ENCODE measurements at places on chromosomes 12 and 14.

DNA sequence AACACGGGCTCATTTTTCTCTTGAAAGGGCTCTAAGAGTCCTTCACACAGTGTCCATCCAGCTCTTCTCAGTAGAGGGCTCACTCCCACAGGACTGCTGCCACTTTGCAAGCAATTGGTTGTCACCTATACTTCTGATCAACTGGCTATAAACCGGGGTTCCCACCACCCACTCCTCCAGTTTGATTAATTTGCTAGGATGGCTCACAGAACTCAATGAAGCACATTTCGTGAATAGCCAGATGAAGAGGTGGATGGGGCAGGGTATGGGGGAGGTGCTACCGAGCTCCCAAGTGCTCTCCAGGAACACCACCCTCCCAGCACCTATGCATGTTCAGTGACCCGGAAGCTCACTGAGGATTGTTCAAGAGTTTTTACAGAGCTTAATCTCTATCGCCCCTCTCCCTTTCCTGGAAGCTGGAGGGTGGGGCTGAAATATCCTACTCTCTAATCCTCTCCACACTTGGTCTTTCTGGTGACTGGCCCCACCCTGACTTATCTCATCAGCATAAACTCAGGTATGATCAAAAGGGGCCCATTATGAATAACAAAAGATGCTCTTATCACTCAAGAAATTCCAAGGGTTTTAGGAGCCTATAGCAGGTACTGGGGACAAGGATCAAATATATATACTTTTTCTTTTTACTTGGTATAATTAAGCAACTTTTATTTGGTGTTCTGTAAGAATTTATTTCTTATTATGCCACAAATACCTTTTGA is 13.9 kb upstream of the EGLN3 start:
- no peak for DNase-seq

DNA sequence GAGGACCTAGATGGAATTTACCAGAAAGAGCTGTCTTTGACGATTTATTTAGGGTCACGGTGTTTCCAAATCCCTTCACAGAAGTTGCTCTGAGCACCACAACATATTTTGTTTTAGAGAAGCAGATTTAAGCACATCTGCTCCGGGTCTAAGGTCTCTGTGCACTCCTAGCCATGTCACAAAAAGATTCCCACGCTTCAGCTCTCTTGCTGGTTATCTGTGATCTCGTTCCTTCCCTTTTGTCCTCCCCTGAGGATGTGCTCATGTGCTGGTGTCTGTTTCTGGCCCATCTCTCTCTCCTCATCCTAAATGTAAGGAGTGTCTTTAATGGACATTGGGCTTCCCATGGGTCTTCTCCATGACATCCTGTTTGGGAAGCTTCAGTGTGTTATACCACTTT is 53.7 kb upstream of the GNPNAT1 start:
- DNase-seq = no peak

DNA sequence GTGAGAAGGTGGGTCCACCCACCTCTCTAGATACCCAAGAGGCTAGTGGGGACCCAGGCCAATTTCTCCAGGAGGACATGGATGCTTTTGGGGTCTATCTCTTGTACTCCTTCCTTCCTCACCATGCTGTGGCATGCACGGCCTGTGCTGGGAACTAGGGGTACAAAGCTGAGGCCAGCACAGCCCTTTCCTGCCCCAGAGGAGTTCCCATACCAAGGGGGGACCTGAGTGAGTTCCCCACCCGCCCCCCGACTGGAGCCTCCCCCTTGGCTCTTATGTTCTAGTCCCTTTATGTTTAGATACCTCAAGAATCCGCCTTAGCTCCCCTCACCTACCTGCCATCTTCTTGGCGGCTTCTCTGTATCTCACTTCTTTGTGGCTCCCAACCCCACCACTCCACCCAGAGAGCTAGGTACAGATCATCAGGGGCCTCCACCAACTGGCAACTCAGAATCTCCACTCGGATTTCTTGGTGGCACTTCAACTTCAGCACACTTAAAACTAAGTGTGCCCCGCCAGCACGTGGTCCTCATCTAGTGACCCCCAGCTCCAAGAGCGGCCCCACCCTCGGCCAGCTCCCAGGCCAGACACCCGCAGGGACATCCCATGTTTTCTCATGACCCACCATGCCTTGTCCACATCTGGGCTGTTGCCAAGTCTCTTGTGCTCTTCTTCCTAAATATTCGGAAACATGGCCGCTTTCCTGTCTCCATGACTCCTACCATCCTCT is 115.2 kb upstream of the RTL1 start:
- DNase-seq = no peak

DNA sequence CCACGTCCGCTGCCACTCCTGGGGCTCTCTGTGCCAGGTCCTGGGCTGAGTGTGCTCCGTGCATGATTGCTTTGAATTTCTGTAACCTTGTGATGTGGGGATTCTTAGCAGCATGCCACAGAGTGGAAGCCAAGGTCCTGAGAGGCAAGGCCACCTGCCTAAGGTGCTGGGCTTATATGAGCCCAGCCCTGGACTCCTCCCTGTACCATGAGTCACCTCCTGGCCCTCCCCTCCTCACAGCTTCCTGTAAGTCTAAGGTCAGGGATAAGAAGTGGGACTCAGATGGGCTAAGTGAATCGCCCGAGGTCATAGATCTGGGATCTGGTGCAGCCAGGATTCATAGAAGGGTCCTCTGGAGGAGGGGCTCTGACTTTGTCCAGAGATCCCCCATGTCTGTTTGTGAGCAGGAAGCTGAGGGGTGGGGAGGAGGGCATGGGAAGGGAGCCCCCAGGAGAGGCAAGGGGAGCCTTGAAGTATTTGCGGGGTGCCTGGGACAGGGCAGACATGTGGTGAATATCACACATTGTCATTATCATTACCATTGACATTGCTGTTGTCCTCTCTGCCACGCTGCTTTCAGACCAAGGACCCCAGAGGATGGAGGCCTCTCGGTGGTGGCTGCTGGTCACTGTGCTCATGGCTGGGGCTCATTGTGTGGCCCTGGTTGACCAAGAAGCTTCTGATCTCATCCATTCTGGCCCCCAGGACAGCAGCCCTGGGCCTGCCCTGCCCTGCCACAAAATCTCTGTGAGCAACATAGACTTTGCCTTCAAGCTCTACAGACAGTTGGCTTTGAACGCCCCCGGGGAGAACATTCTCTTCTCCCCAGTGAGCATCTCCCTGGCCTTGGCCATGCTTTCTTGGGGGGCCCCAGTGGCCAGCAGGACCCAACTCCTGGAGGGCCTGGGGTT is 28.8 kb downstream of the SERPINA3 start:
- DNase-seq = no peak

- no peak for DNase-seq
These were observed 195.5 kb downstream of the PAX9 start for GRCh38 chr14:36857136-36857535.

GRCh38 chr12:115004470-115005146 is 320.6 kb upstream of the TBX3 start:
- DNase-seq = no peak

- no peak for DNase-seq
These were observed 374.7 kb downstream of the KCNH5 start for GRCh38 chr14:62670526-62670925.

- no peak for DNase-seq
These were observed 1.3 kb upstream of the FLVCR2 start for GRCh38 chr14:75577090-75577489.

DNA sequence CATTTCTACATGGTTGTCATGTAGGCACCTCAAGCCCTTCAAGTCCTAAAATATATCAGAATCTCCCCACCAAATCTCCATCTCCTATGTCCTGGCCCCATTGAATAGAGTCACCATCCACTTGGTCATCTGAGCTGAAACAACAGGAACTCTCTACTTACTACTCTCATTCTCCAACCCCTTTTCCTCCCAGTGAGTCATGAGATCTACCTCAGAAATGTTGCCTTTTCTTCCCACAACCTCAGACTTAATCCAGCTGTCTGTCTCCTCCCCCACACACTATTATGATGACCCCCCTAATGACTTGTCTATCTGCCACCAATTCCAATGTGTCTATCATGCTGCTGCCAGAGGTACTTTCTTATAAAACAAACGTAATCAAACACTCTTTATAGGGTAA is 72.3 kb upstream of the TMEM263 start:
- DNase-seq = no peak

DNA sequence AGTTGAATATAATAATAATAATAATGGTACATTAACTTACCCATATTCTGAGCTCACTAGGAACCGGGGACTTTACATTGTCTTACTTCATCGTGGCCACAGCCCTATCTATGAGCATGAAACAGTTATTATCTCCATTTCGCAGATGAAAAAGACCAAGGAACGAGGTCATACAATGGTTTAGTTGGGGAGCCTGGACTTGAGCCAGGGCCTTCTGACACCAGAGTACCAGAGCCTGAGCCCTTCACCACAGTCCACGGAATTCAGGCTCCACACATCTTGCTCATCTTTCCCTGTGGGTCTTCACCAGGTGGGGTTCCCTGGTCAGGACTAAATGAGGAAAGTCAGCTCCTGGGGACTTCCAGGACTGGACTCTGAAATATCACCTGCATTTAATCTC is 31.3 kb upstream of the CMKLR1 start:
- no peak for DNase-seq

GRCh38 chr14:101462726-101463565 is 98.3 kb upstream of the DIO3 start:
- DNase-seq = no peak

GRCh38 chr14:23076785-23077408 is 18.0 kb downstream of the ACIN1 start:
- DNase-seq = no peak

DNA sequence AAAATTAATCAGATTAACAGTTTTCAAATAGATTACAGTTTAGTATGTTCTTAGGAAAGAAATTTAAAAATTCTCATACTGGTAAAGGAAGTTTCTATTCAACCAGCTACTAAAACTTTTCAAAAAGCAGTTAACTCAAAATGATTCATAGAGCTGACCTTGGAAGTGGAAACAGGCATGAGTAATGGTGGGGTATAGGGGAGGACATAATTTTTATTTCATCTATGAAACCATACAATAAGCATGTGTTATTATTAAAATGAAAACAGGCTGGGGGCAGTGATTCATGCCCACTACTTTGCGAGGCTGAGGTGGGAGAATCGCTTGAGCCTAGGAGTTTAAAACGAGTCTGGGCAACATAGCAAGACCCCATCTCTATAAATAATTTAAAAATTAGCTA is 73.0 kb downstream of the DNAI7 start:
- no peak for DNase-seq

DNA sequence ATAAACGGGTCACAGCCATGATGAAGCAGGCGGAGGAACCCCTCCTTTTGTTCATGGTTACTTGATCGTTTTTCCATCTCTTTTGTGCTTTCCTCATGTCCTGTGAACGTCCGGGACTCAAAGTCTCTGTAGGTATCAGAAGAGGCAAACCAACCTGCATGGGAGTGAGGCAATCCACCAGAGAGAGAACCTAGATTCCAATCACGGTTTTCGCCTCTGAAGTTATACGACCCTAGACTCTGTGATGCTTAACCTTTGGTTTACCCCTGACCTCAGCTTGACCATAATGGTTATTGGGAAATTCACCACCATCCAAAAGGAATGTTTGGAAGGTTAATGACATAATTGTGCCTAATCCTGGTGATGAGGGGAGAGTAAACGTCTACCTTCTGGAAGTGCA is 186.8 kb upstream of the PRICKLE1 start:
- DNase-seq = no peak

DNA sequence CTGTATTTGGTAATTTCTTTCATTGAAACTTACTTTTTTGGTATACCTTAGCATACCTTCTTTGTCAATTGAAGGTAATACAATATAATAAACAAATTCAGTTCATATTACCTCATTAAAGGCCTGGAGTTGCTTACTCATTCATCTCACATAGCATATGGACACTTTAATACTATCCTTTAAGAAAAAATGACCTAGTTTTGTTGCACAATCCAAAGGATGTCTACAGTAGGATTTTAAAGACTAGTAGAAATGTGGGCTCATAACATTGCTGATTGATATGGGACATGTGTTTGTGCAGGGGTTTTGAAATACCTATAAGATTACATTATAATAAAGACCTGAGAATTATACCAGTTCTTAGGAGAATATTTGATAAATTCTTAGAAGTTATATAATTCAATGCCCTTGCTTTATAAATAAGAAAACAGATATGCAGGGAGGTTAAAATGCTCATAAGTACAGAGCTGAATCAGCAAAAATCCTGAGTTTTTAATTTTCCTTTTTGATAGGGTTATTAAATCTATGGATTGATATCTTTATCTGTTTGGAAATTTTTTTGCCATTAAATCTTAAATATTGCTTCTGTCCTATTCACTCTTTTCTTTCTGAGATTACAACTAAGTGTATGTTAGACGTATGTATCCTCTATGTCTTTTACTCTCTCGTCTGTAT is 352.1 kb downstream of the ATP23 start:
- no peak for DNase-seq

DNA sequence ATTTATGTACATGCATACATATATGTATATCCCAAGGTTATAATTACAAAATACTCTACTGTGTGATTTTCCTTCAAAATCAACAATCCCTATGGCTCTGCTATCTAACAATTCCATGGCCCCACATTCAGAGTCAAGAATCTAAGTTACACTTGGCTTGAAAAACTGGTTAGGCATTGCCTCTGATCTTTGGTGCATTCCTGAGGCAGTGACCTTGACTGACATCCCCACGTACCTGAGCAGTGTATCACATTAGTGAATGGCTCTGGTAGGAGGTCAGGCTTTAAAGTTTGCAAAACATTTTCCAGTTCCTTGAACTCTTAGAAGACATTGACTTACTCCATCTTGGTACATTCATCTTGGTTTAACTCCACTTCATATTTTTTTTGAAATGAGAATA is 8.5 kb upstream of the STON2 start:
- DNase-seq = no peak

DNA sequence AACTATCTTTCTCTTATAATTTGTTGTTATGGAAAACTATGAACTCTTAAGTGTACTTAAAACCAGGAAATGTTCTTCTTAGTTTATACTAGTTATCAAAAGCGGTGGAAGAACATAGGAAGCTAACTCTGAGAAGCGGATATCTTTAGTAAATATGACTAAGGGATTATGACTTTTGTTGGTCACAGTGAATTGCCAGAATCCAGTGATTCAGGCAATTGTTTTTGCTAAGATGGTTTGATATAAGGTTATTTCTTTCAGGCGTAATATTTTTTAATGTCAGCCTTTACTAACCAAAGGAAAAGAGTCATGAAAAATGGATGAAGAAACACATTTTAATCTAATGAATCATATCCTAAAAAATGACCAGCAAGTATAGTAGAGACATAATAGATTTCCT is 473.5 kb downstream of the FOXG1 start:
- DNase-seq = no peak

DNA sequence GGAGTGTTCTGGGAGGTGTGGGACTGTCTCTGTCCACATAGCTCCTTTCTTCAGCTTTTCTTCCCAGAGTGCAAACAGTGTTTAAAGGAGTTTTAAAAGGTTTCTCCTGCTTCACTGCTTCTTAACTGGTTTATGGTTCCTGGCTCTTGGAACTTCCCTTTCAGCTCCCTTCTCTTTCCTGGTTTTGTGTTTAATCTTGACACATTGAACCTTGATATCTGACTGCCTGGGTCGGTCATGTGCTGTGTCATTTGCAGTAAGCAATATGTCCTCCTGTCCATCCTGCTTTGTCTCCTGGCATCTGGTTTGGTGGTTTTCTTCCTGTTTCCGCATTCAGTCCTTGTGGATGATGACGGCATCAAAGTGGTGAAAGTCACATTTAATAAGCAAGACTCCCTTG is 2.2 kb downstream of the TMEM106C start:
- no peak for DNase-seq
